ENCODE measurements at places on chromosomes 5 and 9. TPM values are rescaled to one million over a fixed set of nuclear protein-coding genes. Genes with fewer than 3 reads are reported as not detected.

Gene CDC20B
- 0.87 TPM for polyA plus RNA-seq

Gene IFNA7
- not detected for polyA plus RNA-seq

Gene ZNF608
- 58.7 TPM for polyA plus RNA-seq

Gene ZNF483
- 2.2 TPM for polyA plus RNA-seq
